ENCODE measurements at places on chromosomes 12 and 14.

DNA sequence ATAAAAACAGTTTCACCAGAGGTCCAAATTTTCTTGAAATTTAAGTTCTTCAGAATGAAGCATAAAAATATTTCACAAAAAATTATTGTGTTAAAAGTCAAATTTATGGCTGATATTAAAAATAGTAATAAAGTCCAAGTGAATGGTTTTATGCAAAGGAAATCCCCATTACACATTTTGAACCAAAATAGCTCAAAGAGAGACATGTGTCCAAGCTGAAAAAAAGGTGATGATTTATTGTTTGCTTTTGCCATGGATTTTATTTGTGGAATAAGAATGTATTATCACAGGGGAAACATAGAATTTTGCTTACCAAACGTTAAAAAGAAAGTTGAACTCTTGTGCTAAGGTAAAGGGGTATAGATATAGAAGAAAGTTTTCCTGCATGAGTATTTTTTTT is 4.6 kb downstream of the FOXG1 start:
- DNase-seq: no peak

- no peak for DNase-seq
Observed at GRCh38 chr14:63328787-63329737, 10.3 kb upstream of the GPHB5 start.

DNA sequence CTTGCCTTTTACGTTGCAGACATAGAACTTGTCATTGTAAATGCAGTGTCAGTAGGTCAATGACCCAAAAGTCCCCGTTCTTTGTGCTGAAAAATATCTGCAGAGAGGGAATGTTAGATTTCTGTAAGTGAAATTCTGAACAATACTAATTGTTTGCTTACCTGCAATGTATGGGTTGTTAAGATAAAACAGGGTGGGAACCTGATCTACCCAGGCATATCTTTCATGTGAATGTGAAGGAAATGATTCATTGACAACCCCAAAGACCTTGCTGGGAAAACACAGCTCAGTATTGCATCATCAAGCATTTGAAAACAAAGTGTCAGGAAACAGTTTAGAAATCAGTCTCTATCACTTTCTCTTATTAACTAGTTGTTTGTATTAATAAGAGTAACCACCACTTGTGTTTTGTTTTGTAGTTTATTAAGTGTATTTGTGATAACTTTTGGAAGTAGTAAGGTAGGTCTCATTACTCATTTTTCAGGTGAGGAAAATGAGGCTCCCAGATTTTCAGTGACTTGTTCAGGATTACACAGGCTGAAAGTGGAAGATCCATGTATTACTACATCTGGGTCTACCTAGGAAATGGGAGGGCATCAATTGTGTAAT is 57.9 kb upstream of the SLC38A2 start:
- no peak for DNase-seq

GRCh38 chr12:114096461-114096860 is 130.3 kb upstream of the RBM19 start:
- DNase-seq: no peak

DNA sequence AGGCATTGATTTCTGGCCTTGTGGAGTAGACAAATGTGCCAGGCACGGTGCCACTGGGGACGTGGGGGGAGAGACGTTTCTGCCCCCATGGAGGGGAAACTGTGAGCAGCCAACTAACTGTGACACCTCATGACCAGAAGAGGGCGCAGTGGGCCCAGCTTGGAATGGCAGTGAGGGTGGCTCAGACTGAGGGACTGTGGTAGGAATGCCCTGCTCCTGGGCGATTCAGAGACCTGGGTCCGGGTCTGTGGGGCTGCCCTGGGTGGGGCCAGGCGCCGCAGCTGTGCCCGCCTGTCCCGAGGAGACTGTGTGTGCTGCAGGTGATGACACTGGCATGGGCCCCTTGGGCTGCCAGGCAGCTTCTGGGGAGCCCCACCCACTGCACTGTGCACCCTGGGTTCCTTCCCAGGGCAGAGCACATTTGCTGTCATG is 60.6 kb downstream of the SLC25A47 start:
- DNase-seq: peak; percentile 77

- peak; percentile 13 for DNase-seq
Observed at GRCh38 chr14:35215110-35215813, 76.9 kb upstream of the PSMA6 start.

DNA sequence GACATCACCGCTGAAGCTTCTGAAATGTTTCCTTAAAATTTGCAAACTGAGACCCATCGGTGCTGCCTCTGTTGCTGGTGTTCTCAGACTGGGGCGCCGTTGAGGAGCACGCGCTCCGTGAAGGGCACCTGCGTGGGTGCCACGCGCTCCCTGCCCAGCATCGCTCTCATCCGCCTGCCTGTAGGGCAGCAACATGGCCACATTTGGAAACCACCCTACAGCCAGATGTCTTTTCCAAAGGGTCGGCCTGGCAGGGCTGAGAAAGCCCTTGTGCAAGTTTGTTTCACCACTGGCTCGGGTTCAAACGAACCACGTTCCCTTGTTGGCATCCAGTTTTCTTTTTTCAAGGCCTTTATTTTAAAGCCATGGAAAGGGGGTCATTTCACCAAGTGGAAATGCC is 13.9 kb downstream of the ADGRD1 start:
- no peak for DNase-seq

DNA sequence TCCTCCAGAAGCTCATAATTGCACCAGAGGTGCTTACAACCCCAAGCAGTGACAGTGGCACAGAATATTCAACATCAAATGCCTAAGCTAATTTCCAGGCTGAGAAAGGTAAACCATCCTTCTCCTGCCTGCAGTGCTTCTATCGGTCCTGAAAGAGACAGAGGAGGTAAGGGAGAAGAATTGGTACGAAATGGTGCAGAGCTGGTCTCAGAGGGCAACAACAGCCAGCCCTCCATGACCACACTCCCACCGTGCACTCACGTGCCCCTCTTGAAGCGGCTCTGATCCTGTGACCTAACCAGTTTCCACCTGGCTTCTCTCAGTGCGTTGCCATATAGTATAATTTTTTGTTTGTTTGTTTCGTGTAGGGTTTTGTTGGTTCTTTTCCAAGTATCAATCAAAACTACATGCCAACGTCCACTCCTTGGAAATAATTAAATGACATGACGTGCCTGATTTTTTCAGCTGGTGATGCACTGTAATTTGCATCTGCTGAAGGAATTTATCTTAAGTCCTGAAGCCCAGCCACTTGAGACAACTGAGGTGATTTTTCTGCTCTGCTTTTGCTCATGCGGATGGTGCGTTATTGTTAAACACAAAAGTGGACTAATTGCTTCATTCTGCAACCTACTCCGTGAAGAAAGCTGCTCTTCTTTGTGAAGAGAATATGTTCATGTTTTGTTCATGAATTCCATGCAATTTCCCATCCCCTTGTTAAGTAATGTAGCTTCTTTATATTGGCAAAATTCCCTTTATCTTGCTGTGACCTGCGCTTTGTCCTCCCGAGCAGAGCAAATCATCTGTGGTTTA is 1.3 kb upstream of the ATP2A2 start:
- no peak for DNase-seq

DNA sequence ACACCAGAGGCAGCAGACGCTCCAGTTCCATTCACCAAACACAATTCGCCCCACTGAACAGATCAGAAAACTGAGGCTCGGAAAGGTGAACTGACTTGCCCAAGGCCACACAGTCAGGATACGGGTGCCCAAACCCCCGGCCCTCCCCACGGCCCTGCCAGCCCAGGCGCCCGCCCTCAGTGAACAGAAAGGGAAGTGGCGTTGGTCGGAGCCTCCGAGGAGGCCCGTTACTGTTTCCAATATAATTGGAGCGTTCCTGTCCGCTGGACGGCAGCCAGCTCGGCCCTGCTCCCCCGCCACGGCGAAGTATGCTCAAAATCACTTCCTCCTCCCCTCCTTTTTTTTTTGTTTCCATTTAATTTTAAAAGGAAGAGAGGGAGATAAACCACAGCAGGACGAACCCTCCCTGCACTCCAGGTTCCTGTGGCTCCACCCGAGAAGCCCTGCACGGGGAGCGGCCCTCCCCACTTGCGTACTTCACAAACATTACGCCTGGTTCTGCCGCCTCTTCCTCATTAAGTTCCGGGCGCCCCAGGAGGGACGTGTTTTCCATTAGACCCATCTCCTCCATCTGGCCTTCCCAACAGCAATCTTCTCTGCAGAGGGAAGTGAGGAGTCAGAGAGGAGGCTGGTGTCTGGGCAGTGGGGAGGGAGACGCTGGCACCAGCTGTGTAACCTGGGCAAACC is 61.1 kb downstream of the NCOR2 start:
- DNase-seq: no peak

- DNase-seq: no peak
Observed at GRCh38 chr14:71815110-71815509, 117.1 kb upstream of the RGS6 start.
